ENCODE measurements at places on chromosomes 16 and 17.

DNA sequence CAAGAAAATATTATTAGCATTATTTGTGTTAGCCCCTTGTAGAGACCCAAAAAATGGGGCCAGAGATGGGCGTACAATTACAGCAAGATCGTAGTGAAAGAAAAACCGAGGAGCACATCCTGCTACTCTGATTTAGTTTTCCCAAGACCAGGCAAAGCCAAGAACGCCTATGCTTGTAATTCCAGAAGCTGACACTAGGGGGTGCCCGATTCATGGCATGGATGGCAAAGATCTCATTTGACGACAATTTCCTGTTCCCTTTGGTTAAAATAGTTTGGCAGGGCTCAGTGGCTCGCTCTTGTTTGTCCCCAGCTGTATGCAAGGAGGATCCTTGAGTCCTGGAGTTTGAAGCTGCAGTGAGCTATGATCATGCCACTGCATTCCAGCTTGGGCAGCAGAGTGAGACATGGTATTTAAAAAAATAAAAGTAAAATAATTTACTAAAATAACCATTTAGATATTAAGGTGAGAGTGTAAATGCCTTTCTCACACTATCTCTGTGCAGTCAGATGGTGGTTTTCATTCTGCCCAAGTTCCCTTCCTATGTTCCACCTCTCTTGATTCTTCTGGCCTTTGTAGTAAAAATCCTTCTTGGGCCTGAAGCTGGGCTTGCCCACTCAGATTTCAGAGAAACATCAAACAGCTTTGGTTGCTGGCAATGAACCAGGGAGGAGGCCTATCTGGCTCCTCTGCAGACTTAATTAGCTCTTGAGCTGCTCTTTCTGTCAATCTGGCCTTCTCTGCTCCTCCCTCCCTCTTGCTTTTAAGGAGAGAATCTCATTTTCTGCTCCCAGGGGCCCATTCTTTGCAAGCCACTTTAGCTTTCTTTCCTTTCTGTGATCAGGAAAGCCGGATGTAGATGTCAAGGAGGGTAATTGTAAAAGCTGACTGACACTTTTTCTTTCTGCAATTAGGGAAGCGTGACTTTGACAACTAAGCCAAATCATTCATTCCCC is 31.2 kb downstream of the TMEM238L start:
- no peak for DNase-seq

DNA sequence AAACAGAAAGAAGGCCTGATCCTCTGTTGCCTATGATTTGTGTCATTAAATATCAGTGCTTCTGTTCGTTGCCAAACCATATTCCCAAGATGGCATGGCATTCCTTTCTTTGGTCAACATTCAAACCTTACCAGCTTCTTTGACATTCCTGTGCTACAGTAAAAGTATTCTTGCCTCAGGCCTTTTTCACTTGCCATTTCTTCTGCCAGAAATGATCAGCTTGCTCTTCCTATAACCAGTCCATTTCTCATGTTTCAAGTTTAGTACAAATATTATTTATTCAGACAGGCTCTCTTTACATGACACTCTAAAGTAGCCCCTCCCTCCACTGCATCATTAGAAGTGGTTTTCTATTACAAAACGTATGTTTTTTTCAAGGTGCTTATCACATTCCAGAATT is 278.3 kb downstream of the KCNJ2 start:
- DNase-seq, result peak; percentile 48

GRCh38 chr16:60642956-60643355 is 1393.3 kb downstream of the CDH8 start:
- DNase-seq, result no peak

GRCh38 chr16:23509782-23510163 is 521 bp downstream of the GGA2 start:
- DNase-seq, result peak; percentile 17

DNA sequence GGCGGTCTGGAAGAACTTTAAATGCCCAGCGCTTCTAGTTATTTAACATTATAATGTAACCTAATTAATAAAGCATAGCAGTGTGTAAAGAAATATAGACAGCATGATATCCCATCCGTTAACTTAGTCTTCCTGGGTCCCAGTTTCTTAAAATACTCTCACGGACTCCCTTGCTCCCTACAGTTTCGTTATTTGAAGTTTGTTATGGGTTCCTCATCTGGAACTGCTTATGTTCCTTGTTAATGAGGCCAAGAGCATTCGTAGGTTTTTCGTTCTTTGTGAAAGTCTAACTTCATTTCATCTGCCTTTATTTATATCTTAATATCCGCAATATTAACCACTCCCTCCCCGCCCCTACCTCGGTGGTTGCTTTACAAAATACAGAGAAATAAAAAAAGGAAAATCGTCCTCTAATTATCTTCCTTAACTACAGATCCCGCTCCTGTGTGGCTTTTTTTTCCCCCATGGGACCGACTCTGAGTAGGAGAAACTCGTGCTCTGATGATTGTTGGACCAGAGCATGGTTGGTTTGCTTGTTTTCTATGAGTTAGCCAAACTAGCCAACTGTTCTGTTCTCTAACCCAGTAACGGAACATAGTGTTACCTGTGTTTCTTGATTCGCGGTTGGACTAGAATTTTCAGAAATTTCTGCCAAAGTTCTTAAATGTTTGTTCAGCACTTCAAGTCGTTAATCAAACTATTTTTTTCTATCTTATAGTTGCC is 863 bp downstream of the ADPRM start:
- DNase-seq, result peak; percentile 28

DNA sequence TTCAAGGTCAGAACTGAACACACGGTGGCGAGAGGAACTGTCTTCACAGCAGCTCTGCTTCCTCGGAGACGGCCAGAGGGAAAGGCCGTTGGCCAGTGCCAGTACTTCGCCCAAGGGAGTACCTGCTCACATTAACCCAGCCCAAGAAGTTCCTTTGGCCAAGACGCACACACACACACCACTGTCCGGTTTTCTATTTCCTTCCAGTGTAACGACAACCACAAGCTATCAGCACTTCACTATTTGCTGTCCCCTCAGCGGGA is 744 bp upstream of the GGNBP2 start:
- peak; percentile 52 for DNase-seq

DNA sequence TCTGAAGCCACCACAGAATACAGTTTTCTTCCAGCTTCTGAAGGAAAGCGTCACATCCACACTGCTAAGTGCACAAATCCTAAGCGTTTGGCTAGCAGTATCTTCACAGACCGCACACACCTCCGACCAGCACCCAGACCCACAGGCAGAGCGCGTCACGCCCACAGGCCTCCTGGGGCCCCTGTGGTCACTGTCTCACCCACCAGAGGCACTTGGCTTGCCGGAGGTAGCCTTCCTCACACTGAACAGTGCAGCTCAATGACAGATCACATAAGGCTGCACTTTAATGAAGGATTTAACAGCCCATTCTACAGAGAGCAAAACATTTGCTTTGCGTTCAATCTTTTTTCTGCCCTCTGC is 21.2 kb downstream of the SPHK1 start:
- DNase-seq, result no peak

- DNase-seq, result peak; percentile 18
These were observed 34.0 kb upstream of the NLK start for GRCh38 chr17:28008513-28008912.

DNA sequence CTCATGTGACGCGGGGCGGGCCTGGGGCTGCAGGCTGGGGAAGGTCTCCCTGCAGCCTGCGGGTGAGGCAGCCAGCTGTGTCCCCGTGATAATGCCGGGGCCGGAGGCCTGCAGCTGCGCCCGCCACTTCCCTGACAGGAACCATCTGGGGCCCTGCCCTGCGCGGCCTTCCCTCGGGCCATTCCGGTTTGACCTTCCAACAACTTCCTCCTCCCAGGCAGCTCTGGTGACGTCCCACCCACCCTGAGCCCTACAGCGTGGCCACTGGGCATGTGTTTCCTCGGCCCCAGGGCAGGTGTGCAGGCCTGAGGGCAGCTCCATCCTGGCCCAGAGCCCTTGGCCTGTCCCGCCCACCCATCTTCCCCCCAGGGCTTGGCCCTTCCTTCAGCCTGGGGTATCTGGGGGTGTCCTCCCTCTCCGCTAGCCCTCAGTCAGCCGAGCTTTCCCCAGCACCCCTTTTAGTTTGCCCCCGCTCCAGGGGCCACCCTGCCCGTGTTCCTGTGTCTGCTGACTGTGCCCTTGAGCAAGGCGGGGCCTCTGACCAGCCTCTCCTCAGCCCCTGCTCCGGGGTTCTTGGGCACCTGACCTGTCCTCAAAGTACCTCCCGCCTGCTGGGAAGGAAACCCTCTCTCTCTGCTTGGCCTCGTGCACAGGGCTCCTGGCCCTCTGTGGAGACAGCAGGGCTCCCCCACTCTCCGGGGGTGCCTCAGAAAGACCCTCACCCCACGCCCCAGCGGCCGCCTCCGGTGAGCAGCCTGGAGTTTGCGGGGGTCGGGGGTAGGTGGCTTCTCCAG is at the start of gene CBFA2T3:
Gene CBFA2T3 (minus strand): TSS at position 190 of the 794 bp plus-strand sequence. CDS start 400 bp downstream, outside the sequence.
- no peak for DNase-seq

DNA sequence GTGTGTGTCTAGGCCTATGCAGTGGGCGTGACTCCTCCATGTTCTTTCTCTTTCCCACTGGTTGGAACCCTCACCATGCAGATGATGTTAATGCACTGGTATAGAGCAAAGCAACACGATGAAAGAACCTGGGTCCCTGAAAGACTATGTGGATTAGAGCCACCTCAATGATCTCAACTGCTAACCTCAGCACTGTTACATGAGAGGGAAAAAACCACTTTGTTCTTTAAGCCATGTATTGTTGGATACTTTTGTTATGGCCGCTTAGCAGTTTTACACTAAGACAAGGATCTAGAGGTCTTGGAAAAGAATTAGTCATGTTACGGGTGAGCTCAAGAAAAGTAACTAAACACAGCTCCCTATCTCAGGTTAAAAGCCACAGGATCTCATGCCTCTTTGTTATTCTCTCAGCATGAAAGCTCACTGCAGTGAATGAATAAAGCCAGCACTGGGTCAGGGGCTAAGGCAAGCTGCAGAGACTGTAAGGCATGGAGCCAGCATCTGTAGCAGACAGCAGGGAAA is 56.6 kb upstream of the RBBP6 start:
- DNase-seq, result no peak

DNA sequence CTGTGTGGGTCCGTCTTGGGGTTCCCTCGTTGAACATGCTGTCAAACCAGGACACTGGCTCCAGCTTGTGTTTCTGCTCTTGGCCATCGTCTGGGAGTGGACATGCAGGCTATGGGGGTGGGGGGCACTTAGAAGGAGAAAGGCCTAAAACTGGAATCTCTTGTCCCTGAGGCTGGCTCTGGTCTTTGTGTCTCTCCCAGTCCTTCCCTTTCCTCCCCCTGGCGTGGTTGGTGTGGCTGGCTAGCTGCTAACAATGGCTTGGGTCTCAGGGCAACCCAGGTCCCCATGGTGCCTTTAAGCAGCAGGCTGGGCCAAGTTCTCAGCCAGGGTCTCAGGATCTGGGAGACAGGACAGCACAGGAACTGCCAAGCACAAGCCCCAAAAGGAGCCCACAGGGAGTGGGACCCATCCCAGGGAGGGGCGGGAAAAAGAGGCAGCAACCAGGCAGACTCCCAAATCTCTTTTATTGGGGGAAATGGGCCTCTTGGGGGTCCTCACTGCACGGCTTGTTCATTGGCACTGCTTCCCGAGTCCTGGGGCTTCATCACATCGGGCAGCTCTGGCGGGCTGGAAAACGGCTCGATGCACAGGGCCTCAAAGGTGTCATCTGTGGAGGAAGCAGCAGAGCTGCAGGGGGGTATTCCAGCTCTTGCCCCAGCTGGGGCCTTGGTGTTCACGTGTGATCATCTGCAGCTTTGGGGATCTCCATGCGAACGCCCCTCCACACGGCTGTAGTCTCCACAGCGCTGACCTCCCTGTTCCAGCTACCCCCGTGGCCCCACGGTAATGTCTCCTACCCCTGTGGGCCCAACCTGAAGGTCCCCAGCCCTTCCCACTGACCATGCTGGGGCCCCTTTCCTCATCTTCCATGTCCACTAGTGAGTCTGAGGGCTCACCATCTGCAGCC is 5.3 kb downstream of the ELOB start:
- no peak for DNase-seq

GRCh38 chr17:5513628-5514027 is 27.3 kb downstream of the MIS12 start:
- DNase-seq, result no peak

GRCh38 chr17:77943971-77944370 is 14.5 kb upstream of the TNRC6C start:
- no peak for DNase-seq

GRCh38 chr16:29992344-29992967 is 3.0 kb downstream of the HIRIP3 start:
- DNase-seq, result peak; percentile 33

DNA sequence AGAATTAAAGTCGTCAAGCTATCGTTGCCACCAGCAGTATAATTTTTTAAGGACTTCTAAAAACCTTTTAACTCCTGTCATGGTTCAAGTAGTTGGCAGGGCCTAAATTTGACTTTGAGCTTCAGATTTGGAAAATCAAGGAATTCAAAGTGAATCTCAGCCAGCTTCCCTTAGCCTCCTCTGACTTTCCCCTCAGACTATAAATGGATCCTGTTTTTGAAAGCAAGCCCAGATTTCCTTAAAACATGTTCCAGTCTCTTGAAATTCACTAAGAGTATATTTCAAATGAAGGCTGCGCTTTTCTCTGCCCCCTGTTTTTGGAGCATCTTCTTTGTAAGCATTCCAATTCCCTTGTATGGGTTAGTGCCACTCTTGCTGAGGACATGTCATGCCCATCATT is 101.8 kb upstream of the CDH8 start:
- no peak for DNase-seq

- DNase-seq, result peak; percentile 36
These were observed 9.8 kb upstream of the TBX2 start for GRCh38 chr17:61389670-61390478.

- peak; percentile 65 for DNase-seq
These were observed 160.6 kb upstream of the RPL38 start for GRCh38 chr17:74042744-74043486.

GRCh38 chr16:74752258-74752657 is 22.4 kb downstream of the FA2H start:
- DNase-seq, result no peak

DNA sequence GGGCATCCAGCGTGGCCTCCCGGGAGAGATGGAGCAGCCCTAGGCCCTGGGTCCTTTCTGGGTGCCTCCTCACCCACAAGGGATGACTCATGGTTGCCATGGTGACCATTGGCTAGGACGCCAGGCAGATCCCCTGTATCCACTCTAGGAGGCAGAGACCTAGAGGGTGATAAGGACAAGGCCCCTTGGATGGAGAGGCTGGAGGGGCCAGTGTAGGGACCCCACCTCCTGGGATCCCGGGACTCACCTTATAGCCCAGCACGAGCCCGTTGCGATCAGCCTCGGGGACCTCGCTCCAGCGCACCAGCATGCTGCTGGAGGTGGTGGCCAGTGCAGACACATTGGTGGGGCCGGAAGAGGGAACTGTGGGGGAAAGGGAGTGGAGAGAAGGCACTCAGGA is 82.2 kb upstream of the CDC42EP4 start:
- no peak for DNase-seq

GRCh38 chr16:20873331-20873730 is 26.8 kb downstream of the DCUN1D3 start:
- DNase-seq, result no peak

- DNase-seq, result no peak
These were observed 26.4 kb downstream of the KIFC3 start for GRCh38 chr16:57775661-57776469.

GRCh38 chr17:2335726-2336214 is 487 bp downstream of the TSR1 start:
- no peak for DNase-seq

Measured in fibroblast of gingiva (primary cell).